ENCODE measurements at places on chromosomes 1 and 21.

DNA sequence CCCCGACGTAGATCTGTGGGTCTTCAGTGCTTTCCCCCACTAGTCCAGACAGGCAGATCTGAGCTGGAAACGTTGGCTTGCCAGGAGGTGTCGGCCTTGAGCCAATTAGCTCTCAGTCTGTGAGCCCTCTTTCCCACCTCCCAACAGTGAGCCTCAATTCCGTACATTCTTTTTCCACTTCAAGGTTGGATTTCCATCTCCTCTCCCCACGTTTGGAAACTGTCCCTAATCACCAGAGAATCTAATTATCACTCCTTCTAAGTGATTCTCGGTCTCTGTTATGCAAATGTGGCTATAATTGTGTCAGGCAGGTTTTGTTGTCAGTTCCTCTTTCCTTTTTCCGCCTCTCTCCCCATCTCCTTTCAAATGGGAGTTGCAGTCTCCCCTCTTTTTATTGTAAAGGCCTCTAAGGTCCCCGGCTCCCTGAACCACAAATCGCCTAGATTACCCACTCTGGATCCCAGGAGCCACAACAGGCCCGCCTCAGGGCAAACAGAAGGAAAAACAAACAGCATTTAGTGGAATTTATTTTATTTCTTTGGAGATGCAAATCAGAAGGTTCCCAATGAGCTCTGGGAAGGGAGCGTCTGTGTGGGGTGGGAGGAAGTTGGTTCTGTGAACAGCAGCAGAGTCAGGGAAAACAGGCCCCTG is 29.4 kb upstream of the LRRN2 start:
- DNase-seq: peak; percentile 45

DNA sequence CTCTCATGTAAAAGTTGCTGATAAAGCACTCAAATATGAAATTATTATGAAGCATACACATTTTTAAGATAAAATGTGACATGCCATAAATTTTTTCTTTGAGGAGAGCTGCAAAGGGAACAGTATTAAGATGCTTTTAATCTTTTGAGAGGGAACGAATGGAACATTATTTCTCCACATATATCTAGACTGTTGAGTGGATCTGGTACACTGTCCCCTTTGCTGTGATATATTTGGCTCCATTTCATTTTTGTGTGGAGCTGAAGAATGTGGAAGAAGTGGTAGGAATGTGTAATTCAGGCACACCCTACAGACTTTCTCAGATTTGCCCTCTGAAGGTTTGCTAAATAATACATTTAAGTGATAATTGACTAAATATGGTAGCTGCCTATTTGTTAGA is 31.7 kb downstream of the PGM1 start:
- no peak for DNase-seq

- no peak for DNase-seq
Observed at GRCh38 chr1:234246638-234247116, 126.6 kb upstream of the COA6 start.

GRCh38 chr1:246591047-246591446 is 24.8 kb downstream of the CNST start:
- no peak for DNase-seq

DNA sequence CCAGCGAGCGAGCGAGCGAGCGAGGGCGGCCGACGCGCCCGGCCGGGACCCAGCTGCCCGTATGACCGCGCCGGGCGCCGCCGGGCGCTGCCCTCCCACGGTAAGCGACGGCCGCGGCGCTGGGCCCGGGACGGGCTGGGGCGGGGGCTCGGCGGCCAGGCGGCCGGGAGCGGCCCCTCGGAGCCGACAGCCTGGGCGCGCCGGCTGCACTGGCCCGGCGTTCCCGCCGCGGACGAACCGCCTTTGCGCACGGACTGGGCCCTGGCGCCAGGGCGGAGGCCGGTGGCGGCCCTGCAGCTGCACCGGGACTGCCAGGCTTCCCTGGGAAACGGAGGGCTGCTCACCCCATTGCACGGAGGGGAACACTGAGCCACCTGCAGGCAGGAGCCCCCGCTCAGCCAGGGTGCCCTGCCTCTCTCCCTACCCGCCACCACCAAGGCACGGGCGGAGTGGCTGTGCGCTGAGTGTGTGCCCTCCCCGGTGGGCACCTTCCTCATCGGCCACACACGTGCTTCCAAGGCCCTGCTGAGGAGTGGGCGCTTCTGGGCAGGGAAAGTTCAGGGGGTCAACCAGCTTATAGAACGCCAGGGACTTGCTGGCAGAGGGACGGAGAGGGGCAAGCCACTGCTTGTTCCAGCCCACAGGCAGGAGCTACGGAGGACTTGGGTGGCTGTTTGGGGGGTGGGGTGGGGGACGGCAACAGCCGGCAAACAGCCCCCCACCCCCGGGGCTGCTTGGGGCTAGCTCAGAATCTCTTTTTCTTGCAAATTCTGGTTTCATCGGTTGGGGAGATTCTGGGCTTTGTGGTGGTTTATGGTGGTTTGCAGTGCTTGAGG is 532 bp downstream of the CSF1 start:
- DNase-seq: no peak

- DNase-seq: no peak
Observed at GRCh38 chr1:22822371-22822770, 111.7 kb downstream of the EPHB2 start.

GRCh38 chr1:200369706-200370105 is 40.1 kb downstream of the ZNF281 start:
- no peak for DNase-seq

- no peak for DNase-seq
Observed at GRCh38 chr1:99527078-99527477, 118.8 kb upstream of the PALMD start.

DNA sequence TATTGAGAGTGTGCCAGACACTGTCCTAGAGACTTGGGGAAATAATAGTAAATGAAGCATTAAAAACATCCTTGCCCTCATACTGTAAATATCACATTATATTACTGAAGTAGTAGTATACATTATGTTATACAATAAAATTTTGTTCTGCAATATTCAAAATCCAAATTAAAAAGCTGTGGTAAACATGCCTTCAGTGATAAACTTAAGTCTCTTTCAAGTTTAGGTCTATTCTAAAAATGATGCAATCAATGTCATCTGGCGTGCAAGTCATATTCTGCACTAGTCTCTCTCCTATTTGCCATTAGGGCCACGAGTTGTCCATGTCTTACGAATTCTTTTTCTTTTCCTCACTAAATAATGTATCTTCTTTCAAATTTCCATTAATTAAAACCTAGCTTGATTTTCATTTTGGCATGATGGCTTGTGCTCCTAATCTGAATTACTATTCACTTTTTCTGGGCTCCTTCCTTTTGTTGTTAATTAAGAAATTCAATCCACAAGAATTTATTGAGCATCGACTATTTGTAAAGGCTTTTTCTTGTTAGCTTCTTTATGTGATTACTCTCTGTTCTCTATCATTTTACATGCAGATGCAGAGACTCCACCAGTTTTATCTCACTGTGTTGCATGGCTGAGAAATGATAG is 130.7 kb downstream of the COQ8A start:
- DNase-seq: no peak

DNA sequence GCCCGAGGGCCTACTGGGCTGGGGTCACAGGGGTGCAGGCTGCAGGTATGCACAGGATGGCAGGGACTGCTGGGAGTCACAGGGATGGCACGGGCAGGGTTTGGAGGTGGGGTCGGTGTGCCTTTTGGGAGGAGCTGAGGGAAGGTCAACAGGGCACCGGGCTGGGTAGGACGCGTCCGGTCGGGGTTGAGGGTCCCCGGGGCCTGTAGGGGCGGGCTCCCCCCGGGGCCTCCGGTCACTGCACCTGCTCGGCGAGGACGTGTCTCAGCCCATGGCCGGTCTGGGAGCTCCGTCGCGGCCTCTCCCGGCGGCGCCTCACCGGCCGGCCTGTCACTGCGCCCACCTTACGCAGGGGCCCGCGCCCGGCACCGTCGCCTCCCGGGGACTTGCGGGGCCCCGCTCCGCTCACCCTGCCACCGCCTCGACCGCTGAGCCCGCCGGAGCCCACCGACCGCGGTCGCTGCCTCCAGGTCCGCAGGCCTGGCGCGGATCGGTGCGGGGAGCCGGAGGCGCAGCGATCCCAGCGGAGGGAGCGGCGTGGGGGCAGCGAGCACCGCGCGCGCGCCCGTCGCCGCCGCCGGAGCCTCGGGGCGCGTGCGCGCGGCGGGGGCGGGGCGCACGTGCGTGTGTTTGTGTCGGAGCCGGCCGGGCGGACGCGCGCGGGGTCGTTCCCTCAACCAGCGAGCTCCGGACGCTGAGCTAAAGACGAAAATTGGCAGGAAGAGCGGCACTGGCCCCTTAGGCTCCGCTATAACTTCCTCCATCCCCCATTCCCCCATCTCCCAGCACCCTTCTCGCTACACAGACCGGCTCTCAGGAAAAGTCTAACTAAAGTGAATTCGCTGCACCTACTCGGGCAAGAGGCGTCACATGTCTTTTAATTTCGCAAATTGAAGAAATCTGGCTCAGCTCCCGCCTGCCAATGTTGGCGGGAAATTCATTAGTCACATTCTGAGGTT is at the start of gene AMIGO1:
TSS of gene AMIGO1 (minus strand) at position 552 of the 959 bp plus-strand sequence. CDS start 815 bp downstream, outside the sequence.
- no peak for DNase-seq

- DNase-seq: no peak
Observed at GRCh38 chr1:206655471-206655882, 20.1 kb downstream of the DYRK3 start.

GRCh38 chr21:33339135-33339534 is 14.4 kb downstream of the IFNAR1 start:
- no peak for DNase-seq

GRCh38 chr1:107357376-107357775 is 216.5 kb downstream of the NTNG1 start:
- DNase-seq: no peak

- no peak for DNase-seq
Observed at GRCh38 chr1:93821423-93822144, 57.4 kb downstream of the DNTTIP2 start.

DNA sequence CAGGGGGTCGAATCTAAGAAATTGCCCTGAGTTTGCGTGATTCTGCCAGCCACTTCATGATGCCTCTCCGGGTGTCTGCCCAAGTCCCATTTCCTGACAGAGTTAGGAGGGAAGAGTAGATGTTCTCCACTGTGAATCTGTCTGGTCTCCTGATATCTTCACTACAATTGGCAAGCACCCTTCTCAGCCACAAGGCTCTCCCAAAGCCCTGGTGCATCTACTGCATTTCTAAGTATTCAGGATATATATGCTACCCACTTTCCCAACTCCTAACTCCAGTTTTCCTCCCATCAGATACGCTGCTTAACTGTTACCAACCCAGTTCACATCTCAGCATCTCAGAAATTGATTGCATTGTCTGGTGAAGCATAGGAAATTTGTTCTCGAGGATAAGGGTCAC is 25.9 kb upstream of the OVAAL start:
- no peak for DNase-seq

DNA sequence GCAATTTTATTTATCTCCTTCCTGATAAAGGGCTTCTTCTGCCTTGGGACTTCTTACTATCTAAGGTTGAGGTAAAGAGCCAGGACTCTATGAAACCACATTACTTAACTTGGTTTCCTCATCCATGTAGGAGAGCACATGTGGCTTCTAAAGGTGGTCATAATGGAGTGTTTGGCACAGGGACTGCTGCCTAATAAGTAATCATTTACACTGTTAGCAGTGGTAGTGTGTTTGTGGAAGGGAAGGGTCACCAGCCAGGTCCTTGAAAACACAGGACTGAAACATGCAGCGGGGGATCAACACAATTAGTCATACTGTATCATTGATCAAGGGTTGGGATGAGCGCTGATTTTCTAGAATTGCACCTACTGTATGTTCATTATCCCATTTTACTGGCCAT is 59.6 kb downstream of the UCK2 start:
- no peak for DNase-seq

- DNase-seq: no peak
Observed at GRCh38 chr1:173181791-173182190, 25.3 kb downstream of the TNFSF4 start.

DNA sequence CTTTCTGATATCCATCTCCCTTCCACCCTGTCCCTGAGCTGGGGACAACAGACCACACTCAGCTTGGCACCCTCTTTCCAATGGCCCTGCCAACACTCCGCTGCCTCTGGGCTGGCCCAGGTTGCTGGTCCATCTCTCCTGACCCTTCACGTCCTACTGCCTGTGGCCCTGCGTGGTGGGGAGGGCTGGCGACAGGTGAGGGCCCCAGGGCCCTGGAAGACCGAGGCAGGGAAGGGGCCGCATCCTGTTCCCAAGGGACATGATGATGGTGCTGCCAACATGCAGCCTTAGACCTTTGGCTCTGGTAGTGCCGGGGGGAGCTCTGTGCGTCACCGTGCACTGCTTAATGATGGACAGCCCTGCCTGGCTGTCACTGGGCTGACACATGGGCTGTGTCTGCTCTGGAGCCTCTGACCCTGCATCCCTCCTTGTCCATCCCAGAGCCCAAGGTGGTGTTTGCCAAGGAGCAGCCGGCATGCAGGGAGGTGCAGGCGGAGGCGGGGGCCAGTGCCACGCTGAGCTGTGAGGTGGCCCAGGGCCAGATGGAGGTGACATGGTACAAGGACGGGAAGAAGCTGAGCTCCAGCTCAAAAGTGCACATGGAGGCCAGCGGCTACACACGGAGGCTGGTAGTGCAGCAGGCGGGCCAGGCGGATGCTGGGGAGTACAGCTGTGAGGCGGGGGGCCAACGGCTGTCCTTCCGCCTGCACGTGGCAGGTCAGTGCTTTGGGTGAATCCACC is 65.2 kb downstream of the OBSCN start:
- peak; percentile 64 for DNase-seq

GRCh38 chr1:206029484-206029883 is 5.8 kb upstream of the CTSE start:
- no peak for DNase-seq

- DNase-seq: no peak
Observed at GRCh38 chr1:83827741-83828140, 171.2 kb downstream of the TTLL7 start.

GRCh38 chr1:211632117-211632807 is 43.2 kb downstream of the NEK2 start:
- no peak for DNase-seq

GRCh38 chr1:93804412-93804811 is 74.6 kb downstream of the DNTTIP2 start:
- no peak for DNase-seq

DNA sequence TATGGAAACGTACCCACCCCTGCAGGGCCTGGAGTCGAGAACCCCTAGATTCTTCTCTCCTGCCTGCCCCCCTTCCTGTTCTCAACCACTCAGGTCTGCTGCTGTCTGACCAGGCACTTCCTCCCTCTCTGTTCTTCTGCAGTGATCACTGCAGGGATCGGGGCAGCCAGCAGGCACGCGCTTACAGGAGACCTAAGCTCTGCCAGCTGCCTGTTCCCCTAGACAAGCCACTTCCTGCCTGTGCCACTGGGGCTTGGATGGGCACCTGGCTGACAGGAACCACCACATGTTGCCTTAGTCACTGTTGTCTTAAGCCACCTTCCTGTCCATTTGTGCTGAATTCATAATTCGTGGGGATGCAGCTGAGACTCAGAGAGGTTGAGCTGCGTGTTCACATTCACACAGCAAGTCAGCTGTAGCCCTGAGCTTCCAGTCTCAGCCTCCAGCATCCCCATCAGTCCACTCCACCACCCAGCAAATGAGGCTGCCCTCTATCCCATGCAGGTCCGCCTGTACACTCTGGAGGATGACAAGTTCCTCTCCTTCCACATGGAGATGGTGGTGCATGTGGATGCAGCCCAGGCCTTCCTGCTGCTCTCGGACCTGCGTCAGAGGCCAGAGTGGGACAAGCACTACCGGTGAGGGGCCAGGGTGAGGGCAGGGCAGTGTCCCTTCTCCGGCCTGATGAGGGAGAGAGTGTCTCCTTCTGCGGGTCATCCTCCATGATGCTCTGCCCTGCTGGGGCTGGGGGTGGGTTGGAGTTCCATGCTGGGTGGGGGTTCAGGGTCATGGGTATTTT is 18.6 kb downstream of the FAM151A start:
- DNase-seq: no peak
